ENCODE measurements at places on chromosomes 7 and 10.
A peak's percentile ranks its signal among the peaks of the same experiment; 100 is the strongest.

GRCh38 chr7:133354546-133355324, 101.9 kb downstream of the EXOC4 start:
- no peak for DNase-seq

- DNase-seq: no peak
Measured at GRCh38 chr7:36045326-36045725, 107.7 kb upstream of the EEPD1 start.

DNA sequence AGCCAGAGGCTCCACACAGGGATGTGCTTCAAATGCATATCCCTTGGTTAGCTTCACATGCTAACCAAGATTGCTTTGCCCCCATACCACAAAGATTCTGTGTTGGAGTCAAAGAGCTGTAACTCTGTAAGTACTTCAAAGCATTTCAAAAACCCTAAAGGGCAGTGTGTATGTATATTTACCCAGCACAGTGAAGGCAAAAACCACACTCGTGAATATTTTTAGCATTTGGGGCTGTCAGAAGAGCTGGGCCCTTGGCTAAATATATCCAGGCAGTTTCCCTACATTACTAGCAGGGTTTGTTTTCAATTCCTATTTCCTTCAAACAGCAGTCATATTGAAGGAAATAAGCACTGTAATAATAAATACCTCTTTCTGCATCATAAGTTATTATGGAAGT, 84.2 kb upstream of the STEAP1B start:
- DNase-seq: no peak

- no peak for DNase-seq
Measured at GRCh38 chr7:28840592-28840995, 117.5 kb downstream of the TRIL start.

DNA sequence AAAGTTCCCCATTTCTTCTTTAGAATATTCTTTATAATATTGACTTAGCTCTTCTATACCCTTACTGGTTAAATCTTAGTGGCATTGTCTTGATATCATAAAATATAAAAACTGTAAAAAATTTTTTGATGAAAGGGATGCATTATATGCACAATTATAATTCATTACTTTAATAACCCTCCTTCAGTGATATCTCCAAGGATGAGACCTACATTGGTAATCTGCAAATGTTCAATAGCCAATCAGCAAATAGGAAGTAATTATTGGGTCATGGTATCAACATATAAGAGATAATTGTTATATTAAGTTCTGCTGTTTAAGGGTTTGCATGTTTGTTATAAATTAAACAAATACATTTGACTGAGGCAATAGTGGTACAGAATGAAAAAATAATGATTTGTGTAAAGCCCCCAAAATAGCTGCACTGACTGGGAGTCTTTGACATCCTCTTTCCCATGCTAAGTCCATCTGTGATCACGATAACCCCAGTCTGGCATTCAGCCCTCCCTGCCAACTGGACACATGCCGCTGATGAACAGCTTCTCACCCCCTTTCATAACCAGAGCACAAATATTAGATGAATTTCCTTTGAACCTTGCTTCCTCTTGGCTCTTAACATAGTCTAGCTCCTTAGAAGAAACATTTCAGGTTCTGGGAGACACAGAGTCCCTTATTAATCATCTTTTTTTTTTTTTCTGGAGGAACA, 169.5 kb downstream of the CPED1 start:
- DNase-seq: no peak

GRCh38 chr10:75599875-75600648, 168.6 kb downstream of the LRMDA start:
- DNase-seq: no peak

DNA sequence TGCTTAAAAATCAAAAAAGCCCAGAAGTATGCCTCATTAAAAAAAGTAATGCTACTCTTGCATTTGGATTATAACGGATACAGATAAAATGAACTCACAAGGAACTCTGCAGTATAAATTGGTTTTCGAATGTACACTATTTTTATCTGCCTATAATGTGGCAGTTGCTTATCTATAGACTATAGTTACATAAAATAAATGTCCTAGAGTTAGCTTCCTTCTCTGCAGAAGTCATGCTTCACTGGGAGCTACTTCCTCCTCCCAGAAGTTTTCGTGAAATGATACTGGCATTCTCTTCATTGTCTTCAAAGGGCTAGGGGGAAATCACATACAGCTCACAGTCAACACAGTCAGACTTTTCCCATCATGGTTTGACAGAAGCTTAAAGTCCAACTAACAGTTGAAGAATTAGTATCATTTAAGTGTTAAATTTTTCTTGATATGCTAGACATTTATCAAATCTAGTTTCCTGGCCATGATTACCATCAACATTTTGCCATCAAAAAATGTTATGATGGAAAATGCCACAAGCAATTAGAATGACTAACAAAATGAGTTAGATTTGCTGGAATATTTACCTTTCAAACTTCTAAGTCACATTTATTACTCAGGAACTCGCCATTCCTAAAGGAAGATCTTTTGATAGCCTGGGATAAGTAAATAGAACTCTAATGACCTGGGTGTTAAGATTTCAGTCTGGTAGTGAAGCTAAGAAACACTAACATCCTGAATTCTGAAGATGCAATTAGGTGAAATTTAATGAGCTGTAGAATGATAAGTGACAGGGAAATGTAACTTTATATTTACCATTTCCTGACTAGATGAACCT, 87.3 kb upstream of the TRIL start:
- DNase-seq: no peak

- DNase-seq: no peak
Measured at GRCh38 chr7:80078159-80078731, 56.4 kb upstream of the GNAI1 start.

DNA sequence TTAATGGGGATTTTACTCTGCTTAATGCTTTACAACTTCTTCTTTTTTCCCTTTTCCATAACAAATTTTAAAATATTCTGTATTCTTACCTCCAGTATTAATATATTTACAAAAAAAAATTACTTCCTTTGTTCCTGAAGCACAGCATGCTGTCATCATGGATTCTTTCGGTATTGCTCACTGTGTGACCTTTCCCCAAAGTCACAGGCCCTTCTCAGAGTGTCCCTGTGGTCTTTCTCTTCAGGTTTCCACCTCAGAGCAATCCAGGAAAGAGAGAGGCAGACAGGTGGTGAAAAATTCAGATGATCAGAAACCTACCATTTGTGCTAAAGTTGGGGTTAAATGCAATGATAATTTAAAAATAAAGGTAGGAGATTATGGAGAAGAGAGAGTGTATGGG, 13.0 kb downstream of the AOAH start:
- DNase-seq: no peak

DNA sequence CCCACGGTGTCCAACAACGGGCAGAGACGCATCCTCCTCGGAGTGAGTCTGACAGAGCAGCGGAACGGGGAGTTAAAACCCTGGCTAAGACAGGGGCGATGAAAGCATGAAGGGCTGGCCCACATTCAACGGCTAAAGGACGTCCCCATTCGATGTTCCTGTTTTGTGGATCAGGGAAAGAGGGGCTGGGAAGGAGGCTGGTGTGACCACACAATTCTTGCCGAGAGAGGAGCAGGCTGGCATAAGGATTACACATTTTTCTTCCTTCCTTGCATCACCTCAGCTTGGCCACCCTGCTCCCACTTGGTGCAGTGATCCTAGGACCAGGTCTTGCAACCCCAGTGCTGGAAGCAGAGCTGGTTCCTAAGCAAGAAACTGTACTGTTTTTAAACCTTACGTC, 67.7 kb downstream of the GNA12 start:
- no peak for DNase-seq

DNA sequence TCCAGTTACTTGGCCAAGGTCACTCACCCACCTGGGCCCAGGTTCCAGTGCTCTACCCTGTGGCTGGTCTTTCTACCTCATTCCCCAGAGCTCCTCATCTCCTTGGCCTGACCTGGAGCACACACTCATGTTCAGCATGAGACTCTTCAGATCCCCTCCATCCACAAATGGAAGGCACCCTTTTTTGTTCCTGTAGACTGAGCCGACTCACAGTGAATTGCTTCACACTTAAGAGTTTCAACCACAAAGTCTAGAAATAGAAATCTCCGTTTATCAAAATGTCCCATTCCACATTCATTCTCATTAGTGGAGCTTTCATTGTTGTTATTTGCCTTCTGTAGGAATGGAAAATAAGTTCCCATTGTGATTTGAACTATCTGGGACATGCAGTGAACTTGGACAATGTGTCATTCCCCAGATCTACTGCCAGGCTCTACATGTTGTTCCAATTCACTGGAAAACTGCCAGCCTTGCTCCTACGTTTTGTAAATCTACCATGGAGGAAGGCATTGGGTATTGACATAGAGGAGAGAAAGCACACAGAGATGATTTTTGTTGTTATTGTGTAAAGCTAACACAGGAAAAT, 125.3 kb upstream of the CELF2 start:
- no peak for DNase-seq

GRCh38 chr10:48456361-48456804, 148.5 kb downstream of the ARHGAP22 start:
- peak; percentile 21 for DNase-seq

DNA sequence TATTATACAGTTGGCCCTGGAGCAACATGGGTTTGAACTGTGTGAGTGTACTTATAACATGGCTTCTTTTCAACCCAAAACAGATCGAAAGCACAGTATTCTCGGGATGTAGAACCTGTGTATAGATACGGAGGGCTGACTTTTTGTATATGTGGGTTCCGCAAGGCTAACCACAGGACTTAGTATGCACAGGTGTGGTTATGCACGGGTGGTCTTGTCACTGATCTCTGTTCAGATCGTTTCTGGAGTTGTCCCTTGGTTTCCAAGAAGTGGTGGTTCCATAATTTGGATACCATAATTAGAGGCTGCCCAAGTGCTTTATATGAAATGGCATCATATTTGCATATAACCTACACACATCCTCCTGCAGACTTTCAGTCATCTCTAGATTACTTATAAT, 10.9 kb upstream of the BHLHA15 start:
- DNase-seq: no peak

DNA sequence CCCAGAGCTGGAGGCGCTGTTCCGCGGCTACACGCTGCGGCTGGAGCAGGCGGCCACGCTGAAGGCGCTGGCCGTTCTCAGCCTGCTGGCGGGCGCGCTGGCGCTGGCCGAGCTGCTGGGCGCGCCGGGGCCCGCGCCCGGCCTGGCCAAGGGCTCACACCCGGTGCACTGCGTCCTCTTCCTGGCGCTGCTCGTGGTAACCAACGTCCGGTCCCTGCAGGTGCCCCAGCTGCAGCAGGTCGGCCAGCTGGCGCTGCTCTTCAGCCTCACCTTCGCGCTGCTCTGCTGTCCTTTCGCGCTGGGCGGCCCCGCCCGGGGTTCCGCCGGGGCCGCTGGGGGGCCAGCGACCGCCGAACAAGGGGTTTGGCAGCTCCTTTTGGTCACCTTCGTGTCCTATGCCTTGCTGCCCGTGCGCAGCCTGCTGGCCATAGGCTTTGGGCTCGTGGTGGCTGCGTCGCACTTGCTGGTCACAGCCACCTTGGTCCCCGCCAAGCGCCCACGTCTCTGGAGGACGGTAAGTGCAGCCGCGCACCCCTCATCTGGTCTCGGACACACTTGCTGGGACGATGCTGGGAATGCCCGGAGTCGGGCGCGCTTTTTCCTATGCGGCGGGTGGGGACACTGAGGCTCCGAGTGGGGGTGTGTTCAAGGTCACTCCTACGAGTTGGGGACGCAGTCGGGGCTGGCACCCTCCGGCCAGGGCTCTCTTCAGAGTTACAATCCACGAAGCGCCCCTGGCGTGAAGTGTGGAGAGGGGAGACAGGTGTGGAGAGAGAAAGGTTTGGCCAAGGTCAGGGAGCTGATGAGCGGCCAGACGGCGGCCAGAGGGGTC, 717 bp downstream of the ADCY1 start:
- no peak for DNase-seq

Measured in activated CD4-positive, CD25-positive, alpha-beta regulatory T cell treated with anti-CD3 and anti-CD28 coated beads, Interleukin-2, amount 50 U/mL, for 72 hours (primary cell).